Coronary artery (tissue), 2 donors: ENCODE measurements at places on chromosomes 13 and 19.

- DNase-seq: no peak
Observed at GRCh38 chr13:73429701-73430100, 370.9 kb downstream of the KLF5 start.

DNA sequence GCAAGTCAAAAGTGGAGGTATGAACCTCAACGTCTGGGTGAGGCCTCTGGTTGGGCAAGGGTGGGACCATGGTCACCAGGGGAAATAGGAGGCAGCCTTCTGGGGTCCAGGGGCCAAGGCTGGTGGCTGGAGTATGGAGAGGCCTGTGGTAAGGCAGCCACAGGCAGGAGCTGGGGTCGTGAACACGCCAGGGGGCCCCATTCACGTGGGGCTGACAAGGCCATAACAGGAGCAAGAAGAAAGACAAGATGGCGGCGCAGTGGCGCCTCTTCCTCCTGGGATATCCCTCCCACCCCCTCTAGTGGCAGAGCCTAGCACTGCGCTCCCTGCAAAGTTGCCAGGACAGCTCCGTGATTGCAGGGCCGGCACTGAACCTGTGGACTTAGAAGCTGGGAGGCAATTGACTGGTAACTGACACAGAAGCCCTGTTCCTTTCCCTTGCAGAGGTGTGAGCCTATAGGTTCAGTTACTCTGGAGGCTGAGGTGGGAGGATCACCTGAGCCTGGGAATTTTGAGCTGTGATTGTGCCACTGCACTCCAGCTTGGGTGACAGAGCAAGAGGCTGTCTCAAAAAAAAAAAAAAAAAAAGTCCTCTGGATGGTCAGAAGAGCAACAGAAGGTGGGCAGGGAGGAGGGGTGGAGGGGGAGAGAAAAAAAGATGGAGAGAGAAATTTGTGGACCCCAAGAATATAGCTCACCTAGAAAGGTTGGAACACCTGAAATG, 19.7 kb upstream of the EDDM13 start:
- DNase-seq: no peak

- DNase-seq: no peak
Observed at GRCh38 chr13:59547950-59548349, 615.8 kb downstream of the DIAPH3 start.

- no peak for DNase-seq
Observed at GRCh38 chr13:46143184-46143701, 38.4 kb upstream of the CPB2 start.

GRCh38 chr19:4811328-4812131, 20.0 kb downstream of the TICAM1 start:
- peak; percentile 88 for DNase-seq

- DNase-seq: peak; percentile 3
Observed at GRCh38 chr19:30307191-30307974, 64.8 kb upstream of the ZNF536 start.
